ENCODE measurements at places on chromosomes 16 and 17.

DNA sequence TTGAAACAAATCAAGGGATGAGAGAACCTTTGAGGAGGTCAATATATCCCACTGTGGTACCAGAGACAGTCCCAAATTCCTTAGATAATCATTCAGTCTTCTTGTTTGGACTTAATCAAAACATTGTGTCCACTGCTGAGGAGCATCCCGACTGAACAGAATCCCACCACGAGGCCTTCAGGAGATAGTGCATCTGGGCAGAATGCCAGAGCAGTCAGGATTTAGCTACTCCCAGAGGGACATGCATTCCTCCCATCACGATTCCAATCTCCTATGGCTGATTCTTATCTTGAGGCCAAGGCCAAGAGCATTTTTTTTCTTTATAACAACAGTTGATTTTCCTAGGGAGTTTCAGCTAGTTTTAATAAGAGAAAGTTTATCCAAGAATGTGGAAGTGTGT, 87.4 kb upstream of the COX10 start:
- no peak for DNase-seq

GRCh38 chr17:37702598-37702997, 42.3 kb downstream of the HNF1B start:
- peak; percentile 84 for DNase-seq

DNA sequence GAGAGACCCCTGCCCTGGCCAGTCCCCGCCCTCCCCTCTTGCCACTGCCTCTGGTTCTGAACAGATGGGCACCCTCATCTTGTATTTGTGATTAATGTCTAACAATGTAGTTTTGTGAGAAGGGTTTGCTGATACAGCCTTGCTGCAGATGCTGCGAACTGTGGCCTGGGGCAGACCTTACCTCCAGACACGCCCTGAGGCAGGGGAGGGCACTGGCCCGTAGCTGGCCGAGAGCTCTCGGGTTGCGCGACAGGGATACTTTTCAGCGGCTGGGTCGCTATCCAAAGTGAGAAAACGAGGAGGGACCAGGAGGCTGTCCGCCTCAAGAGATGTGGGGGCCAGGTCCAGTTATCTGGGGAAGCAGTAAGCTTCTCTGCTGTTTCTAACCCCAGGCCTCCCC, 21.9 kb downstream of the STH start:
- no peak for DNase-seq

- no peak for DNase-seq
These were observed 1.8 kb upstream of the TEX2 start for GRCh38 chr17:64264891-64265290.

- peak; percentile 93 for DNase-seq
These were observed 478.7 kb downstream of the CDH13 start for GRCh38 chr16:83105279-83106077.

DNA sequence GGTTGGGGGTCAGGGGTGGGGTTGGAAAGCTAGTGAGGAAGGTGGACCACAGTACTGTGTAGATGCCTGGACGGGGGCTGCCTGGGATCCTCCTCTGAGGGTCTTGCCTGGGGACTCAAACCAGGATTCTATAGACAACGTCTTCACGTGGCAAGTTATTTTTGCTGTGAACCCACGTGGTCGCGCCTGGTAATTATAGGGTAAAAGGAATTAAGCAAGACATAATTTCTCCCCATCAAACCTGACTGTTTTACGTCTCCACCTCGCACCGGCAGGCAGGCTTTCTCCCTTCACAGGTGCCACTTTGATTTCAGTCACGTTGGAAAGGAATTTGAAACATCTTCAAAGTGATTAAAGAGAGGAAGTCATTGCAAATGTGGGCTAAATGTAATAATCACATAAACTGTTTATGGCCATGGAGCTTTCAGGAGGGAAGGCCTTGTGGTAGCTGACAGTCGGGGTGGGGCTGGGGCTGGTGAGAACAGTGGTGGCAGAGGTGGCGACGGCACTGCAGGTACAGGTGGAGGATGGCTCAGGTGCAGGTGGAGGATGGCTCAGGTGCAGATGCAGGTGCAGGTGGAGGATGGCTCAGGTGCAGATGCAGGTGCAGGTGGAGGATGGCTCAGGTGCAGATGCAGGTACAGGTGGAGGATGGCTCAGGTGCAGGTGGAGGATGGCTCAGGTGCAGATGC, 197.1 kb upstream of the NLRP1 start:
- DNase-seq, result no peak

DNA sequence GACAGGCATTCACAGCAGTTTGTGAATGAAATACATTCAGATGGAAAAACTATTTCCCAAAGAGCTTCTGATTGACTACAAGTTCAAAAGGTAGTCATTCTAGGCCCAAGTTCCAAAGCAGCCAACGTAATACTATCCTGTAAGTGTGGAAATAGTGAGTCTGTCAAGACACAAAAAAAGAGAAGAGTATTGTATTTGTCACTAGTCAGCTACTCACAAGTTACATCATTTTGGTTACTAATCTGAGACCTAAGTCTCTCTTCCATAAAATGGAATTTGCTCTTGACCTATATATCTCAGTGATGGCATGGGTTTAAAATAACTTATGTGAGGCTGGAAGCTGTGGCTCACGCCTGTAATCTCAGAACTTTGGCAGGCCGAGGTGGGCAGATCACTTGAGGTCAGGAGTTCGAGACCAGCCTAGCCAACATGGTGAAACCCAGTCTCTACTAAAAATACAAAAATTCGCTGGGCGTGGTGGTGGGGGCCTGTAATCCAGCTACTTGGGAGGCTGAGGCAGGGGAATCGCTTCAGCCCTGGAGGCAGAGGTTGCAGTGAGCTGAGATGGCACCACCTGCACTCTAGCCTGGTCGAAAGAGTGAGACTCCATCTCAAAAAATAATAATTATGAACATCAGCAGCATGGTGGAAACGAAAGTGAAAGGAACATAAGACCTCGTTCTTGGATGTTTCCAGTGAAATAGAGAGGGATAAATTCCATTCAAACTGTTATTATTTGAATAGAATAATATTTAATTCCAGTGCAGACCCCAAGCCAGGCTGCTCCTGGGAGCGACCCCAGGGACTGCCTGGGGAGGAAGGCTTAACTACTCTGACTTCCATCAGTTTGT, 2.9 kb downstream of the CMC2 start:
- peak; percentile 41 for DNase-seq

DNA sequence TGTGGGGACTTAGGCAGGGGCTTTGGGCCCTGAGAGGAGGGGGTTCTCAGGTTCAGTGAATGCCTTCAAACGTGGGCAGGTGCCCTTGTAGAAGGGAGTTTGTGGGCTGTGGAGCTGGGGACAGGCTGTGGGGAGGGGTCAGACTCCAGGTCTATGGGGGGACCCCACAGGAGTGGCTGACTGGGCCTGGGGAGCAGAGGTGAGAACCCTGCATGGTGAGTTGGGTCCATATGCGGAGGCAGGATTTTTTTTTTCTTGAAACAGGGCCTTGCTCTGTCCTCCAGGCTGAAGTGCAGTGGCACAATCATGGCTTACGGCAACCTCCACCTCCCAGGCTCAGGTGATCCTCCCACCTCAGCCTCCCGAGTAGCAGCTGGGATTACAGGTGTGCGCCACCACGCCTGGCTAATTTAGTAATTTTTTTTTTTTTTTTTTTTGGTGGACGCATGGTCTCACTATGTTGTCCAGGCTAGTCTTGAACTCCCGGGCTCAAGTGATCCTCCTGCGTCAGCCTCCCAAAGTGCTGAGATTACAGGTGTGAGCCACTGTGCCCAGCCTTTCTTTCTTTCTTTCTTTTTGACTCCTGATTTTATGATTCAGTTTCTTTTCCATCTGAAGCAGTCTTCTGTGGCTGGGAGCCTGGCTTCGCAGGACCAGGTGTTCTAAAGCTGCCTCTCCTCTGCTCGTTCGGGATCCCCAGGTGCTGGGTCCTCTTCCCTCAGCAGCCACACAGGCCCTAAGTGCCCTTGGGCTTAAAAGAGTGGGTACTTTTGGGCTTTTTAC, 19.0 kb upstream of the ADCY7 start:
- DNase-seq, result no peak

Measured in bronchial epithelial cell (primary cell).